ENCODE measurements at places on chromosomes 6 and 20.

DNA sequence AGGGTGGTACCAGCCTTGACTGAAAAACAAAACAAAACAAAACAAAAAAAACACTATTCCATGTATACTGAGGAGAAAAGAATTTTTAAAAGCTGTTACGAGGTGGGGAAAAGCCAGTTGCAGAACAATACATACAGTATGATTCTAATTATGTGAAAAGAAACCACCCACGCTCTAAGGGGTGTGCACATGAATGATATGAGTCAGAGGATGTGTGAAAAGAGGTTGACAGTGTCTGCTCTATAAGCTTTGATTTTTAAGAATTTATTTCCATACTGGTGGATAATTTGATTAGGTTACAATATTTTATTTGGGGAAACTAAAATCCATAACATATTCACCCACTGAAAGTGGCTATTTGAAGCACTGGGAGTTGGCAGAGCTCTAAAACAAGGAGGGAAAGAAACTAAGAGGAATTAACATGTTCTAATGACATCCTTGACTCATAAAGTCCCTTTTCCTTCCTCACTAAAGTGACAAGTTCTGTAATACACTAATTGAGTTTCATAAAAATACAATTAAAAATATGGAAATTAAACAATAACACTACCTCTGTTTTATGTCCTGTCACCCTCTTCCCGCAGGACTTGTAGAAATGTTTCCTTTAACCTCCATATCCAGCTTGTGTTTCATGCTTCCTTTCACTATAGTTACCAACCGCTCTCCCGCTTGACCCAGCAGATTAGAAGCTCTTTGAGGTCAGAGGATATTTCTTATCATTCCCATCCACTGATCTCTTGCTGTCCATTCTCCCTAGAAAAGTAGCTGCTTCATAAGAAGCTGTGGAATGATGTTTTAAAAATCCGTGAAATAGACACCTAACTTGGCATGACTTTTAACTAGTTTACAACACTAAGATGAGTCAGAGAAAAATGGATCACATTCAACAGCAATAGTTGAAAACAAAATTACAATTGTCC is 118.6 kb upstream of the CCDC28A start:
- peak; percentile 51 for DNase-seq

DNA sequence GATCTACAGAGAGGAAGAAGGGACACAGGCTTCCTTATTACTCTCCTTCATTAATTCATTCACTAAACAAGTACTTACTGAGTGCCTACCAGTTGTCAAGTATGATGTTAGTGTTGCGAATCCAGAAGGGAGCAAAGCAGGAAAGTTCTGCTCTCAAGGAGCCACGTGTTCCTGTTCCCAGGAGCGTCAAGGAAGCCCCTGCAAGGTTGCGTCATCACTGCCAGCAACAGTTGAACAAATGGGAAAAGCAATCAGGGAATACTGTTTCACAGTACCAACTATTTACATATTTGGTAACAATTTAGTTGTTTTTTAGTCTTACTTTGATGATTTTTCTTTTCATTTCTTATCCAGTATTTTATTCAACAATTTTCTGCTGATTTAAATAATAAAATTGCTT is 310.0 kb downstream of the FOXA2 start:
- DNase-seq, result no peak

DNA sequence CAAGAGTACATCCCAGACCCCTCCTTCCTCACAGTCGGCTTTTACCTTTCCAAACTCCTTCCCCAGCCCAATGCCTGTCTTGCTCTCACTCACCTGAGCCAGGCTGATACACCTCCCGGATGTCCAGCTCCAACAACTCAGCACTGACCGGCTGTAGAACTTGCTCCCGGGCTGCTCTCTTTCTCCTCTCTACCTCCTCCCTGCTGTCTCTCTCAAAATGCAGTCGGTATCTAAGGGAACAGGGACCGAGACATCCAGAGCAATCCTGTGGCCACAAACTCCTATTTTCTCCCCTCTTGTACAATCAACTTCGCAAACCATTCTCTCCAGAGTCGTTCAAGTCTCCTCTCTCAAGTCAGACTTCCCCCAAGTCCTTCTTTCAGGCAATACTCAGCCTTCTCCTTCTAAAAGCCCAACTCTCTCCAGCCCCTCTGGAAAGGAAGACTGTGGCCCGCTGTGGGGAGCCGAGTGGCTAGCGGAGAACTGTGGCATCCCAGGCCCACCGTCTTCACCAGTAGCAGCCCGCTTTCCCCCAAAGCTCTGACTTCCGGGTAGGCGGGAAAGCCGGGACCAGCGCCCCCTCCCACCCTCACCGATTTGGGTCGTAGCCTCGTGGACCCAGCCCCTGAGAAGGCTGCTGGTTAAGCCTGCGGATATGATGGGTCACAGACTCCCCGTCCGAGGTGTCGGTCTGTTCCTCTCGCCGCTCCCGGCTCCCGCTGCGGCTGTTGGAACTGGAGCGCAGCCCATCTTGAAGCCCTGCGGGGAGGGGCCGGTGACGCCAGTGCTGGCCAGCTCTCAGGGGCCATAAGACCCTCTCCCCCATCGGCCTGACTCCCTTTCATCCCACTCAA is 1.1 kb downstream of the GNL1 start:
- DNase-seq, result peak; percentile 22

DNA sequence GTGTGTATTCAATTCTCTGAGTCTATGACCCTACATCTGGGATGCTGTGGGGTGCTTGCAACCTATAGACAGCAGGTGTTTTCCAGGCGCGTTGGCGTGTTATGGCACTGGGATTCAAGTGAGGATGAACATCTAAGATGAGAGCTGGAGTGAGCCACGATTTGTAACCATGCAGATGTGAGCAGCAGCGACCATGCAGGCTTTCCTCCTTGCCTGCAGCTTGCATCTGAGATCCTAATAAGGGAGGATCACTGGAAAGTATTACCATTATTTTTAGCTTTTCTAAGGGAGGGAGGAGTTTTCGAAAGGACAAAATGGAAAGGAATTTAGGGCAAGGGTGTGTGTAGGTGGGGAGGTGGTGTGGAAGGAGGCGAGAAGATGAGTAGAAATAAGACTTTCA is 216.7 kb downstream of the ATXN1 start:
- DNase-seq, result no peak

- no peak for DNase-seq
Measured at GRCh38 chr6:158787395-158787794, 31.8 kb downstream of the EZR start.

- DNase-seq, result no peak
Measured at GRCh38 chr6:9467741-9468140, 947.1 kb downstream of the TFAP2A start.

- no peak for DNase-seq
Measured at GRCh38 chr6:110390404-110390803, 25.0 kb downstream of the DDO start.

DNA sequence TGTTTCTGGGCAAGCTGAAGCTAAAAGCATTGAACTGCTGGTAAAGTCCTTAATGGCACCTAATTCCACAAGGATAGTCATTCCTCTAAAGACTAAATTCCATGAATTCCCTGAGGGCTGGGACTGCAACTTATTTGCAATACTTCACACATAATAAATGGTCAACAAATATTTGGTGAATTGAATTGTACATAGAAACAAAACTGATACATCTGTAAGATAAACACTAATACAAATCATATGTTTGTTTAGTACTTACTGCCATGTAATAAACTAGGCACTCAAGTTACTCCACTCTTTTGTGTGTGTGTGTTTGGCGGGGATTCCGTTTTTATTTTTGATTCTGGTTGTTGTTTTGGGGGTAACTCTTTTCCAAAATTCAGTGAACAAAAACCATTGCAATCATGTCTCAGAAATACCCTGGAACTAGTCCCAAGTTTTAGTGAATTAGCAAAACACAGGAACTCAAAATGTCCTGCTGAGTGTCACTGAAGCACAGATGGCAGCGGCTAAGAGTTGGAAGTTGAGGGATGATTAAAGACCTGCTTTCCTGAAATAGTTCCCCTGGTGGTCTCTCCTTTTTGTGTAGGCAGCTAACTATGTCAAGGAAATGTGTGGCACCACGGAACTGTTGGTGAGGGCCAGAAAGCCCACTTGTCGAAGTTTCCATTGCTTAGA is 74.8 kb upstream of the SNRPB2 start:
- DNase-seq, result no peak

GRCh38 chr20:45173522-45173921 is 1.2 kb upstream of the PI3 start:
- no peak for DNase-seq

GRCh38 chr6:99219788-99220187 is 129.7 kb downstream of the FAXC start:
- peak; percentile 24 for DNase-seq

DNA sequence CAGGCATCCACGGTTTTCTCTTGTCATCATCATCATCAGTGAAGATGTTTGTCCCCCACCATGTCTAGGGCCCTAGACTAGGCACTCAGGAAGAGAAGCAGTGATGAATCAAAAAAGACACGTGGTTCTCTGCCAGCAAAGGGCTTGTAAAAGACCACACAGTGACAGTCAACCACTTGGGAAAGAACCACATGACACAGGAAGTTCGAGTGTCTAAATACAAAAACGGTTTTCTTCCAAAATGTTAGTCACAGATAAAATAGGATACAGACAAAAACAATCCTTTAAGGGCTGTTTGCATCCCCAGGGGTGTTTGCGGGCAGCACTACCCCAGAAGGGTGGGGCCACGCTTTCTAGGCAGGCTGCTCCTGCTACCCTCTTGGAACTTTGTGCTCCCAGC is 356.8 kb upstream of the AGPAT4 start:
- no peak for DNase-seq

DNA sequence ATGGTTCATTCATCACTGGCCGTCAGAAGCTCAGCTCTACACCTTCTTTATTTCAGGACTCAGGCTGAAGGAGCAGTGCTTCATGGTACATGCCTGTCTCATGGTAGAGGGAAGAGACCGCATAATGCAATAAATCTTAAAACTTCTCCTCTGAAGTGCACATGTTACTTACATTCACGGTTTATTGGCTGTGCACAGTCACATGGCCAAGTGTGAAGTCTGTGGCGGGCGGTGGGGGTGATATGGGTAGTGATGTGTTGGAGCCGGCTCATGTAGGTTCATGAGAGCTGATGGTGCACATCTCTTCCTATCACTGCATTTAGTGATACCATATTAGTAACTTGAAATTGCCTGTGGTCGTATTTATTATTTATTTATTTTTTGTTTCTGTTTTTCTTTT is 102.9 kb downstream of the CTNNBL1 start:
- no peak for DNase-seq

DNA sequence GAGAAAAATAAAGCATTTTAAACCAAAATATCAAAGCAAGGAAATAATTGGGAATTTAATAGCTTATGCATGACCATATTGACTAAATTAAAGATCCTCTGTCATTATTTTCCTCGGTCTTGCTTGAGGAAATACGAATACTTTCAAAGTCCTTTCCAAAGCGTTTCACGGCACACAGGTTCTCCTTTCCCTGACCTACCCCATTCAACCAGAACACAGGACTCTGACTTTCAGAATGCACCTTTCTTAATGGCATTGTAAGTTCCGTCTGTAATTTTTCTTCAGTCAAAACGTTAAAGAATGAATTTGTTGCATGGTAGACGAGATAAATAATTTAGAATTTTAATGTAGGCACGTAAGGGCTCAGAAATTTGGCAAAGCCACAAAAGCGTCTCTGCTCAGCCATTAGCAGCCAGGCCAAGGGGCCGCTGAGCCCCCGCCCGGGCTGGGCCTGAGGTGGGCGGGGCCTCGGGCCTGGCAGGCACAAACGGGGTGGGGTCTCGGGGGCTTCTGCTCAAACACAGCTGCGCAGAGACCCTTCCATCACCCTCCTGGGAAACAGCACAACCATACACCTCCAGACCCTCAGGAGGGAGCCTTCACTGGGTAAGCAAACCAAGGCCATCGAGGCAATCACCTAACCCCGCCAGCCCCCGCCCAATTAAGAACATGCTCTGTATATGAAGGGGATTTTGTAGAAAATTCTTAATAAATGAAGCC is 3.4 kb downstream of the NEDD9 start:
- DNase-seq, result no peak

- DNase-seq, result no peak
Measured at GRCh38 chr20:37919389-37920040, 16.6 kb downstream of the VSTM2L start.

GRCh38 chr20:227439-228105 is 514 bp downstream of the DEFB129 start:
- DNase-seq, result no peak

GRCh38 chr6:26196846-26197635 is 109.8 kb downstream of the HFE start:
- DNase-seq, result peak; percentile 97

- DNase-seq, result no peak
Measured at GRCh38 chr20:21134883-21135493, 9.1 kb downstream of the KIZ start.

DNA sequence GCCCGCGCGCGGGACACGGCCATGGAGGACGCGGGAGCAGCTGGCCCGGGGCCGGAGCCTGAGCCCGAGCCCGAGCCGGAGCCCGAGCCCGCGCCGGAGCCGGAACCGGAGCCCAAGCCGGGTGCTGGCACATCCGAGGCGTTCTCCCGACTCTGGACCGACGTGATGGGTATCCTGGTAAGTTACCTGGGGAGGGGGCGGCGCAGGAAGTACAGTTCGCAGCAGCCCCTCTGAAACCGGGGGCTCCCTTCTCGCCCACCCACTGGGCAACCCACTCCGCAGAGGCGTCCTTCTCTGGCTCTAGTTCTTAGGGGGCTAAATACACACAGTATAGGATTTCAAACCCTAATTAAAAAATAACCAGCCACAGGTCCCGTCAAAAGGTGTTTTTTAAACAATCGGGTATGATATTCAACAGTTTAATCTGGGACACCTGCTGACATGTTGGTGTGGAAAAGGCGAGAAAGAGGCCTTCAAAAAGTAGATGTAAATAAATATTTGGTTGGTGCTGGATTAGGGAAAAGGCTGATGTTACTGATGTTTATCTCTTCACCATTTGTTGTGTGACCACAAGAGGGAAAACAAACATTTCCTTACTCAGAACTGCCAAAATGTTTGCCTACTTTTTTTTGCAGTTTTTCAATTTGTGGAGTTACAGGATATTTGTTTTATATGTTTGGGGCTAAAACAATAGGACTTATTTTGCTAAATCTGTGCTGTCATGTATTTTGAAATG is 577 bp downstream of the SASH1 start:
- no peak for DNase-seq

GRCh38 chr20:60381643-60382400 is 423.6 kb downstream of the CDH26 start:
- no peak for DNase-seq

Data from GM12865 (cell line).